OCI-M1 (cell line): ENCODE measurements at places on chromosomes 1 and 21.

GRCh38 chr1:27383039-27383605 is at the start of gene CD164L2:
TSS of gene CD164L2 (minus strand) at chr1:27383333. CDS start at chr1:27383239, 94 bp downstream.
- no peak for DNase-seq

DNA sequence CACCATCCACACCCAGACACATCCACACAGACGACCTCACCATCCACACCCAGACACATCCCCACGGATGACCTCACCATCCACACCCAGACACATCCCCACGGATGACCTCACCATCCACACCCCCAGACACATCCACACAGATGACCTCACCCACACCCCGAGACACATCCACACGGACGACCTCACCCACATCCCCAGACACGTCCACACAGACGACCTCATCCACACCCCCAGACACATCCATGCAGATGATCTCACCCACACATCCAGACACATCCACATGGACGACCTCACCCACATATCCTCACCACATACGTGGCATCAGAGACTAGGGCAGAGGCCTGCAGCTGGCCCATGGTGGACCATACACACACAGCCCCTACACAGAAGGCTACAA is 14.7 kb upstream of the FABP3 start:
- no peak for DNase-seq

- no peak for DNase-seq
Measured at GRCh38 chr1:228317891-228318810, 88.5 kb downstream of the TRIM11 start.

DNA sequence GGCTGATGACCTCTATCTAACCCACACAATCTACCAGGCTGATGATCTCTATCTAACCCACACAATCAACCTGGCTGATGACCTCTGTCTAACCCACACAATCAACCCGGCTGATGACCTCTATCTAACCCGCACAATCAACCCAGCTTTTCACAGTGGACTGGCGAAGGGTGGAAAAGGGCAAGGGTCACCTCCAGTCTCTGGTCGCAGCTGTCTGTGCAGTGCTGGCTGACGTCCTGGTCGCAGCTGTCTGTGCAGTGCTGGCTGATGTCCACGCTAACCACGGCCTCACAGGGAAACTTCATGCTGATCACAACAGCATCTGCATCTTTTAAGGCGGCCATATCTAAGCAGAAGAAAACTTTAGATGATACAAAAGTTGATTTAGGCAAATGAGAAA is 12.2 kb upstream of the CCDC27 start:
- no peak for DNase-seq

DNA sequence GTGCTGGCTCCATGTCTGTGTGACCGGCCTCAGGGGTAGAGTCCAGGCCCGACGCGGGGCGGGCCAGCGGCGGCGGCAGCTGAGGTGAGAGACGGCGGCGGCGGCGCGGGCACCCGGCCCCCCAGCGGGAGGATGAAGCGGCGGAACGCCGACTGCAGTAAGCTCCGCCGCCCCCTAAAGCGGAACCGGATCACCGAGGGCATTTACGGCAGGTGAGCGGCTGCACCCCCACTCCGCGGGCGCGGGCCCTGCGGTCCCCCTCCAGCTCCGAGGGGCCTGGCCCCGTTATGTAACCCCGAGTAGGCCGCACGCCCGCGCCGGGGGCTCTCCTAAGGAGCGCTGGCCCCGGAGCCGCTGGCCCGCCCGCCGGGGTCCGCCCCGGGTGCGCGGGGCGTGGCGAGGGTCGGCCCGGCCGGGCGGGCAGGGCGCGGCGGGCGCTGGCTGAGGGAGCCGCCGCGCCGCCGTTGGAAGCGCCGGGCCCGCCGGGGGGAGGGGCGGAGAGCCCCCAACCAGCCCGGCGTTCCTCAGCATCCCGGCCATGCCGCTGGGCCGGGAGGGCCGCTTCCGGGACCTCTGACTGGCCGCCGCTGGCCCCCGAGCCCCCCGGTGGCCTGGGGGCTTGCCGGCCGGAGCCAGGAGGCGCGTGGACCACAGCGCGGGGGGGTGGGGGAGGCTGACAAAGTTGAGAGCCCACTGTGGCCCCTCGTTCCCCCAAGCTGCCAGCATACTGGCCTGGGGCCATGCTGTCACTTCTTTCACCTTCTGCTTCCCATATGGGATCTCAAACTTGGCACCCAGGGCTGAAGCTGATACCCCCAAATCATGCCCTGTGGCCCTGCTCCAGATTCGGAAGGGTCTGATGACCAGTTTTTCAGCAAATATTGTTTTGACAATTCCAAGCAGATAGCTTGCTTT is 527 bp downstream of the MACO1 start:
- peak; percentile 44 for DNase-seq

DNA sequence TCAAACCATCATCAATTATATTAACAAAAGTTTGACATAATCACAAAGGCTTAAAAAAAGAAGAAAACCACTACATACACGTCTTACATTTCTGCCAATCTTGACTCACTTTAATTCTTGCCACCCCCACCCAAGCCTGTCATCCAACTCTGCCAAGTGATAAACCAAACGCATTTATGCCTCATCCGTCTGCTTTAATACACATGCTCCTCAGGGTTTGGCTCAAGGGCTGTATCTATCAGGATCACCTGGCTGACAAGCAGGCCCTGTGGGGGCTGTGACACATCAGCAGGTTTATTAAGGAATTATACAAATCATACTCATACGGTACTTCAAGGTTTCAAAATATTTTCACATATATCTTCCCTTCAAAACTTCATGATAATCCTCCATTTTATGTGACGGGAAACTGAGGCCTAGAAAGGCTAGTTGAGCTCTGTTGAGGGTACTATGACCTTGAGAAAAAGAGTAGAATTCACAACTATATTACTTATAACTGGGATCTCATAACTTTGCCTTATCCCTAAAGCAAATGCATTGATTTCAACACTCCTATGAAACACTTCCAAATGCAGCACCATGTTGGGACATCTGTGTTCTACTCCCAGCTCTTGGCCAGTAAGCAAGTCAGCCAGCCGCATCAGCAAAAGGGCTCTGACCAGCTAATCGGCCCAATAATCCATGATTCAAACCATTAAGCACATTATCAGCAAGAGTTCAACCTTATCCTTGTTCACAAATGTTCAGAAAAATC is 8.7 kb downstream of the SORT1 start:
- peak; percentile 44 for DNase-seq

- no peak for DNase-seq
Measured at GRCh38 chr1:37794372-37795339, 1.0 kb downstream of the MANEAL start.

GRCh38 chr1:88104236-88104635 is 579.8 kb upstream of the PKN2 start:
- DNase-seq = no peak

GRCh38 chr21:28823429-28823828 is 169.2 kb downstream of the LTN1 start:
- DNase-seq = no peak

DNA sequence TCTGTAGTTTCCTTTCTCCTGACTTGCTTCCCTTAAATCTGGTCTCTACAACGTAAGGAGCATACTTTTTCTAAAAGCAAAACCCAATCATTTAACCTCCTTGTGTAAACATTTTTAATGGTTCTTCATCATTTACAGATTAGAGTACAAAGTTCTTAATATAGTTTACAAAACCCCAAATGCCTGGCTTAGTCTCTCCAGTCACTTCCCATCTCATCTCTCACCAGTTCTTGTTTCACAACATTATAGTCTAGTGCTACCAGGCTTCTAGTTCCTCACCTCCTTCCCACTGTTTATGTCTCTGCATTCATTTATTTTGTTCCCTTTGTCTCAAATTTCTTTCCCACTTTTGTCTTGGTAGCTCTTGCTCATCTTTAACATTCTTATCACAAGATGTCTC is 168.4 kb downstream of the FASLG start:
- DNase-seq = no peak

GRCh38 chr21:29307718-29308455 is 9.2 kb downstream of the BACH1 start:
- DNase-seq = peak; percentile 38

DNA sequence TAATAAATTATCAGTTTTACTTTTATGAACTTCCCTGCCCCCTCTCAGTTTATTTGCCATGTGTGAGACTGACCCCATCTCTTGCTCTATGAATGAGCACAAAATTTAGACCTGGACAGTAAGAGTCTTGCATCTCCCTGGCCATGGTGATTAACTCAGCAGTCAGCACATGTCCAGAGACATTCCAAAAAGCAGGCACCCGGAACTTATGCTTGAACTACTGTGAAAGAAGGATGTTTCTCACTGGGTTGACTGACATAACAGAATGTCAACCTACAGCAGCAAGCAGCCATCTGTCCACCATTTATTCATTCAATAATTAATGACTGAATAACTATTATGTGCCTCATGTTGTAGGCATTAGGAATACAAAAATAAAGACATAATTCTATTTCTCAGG is 11.3 kb upstream of the SEC16B start:
- no peak for DNase-seq

DNA sequence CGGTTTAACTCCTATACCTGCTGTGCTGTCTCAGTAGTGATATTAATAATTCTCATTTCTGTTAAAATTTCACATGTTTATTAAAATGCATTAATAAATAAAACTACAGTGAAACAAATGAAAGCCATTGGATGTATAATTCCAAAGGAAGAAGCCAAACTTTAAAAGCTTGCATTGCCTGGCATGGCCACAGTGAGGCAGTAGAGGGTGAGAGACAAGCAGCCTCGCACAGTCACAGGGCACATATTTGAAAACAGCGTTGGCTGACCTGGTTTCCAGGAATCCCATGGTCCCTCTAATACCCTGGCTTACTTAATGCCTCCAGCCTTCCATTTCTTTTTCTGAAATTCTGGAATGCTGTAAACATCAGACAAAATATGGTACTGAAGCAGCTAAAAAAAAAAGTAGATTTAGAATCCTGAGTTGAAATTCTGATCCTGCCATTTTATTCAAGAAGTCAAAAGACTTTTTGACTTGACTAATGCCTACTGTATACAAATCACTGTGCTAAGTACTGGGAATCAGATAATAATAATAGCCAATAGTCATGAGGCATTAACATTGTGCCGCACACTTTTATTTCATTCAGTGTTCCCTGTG is 6.7 kb upstream of the RNASEL start:
- peak; percentile 86 for DNase-seq

- no peak for DNase-seq
Measured at GRCh38 chr1:15820478-15820877, 13.0 kb upstream of the UQCRHL start.

GRCh38 chr1:56773341-56774066 is 45.7 kb downstream of the FYB2 start:
- peak; percentile 51 for DNase-seq

DNA sequence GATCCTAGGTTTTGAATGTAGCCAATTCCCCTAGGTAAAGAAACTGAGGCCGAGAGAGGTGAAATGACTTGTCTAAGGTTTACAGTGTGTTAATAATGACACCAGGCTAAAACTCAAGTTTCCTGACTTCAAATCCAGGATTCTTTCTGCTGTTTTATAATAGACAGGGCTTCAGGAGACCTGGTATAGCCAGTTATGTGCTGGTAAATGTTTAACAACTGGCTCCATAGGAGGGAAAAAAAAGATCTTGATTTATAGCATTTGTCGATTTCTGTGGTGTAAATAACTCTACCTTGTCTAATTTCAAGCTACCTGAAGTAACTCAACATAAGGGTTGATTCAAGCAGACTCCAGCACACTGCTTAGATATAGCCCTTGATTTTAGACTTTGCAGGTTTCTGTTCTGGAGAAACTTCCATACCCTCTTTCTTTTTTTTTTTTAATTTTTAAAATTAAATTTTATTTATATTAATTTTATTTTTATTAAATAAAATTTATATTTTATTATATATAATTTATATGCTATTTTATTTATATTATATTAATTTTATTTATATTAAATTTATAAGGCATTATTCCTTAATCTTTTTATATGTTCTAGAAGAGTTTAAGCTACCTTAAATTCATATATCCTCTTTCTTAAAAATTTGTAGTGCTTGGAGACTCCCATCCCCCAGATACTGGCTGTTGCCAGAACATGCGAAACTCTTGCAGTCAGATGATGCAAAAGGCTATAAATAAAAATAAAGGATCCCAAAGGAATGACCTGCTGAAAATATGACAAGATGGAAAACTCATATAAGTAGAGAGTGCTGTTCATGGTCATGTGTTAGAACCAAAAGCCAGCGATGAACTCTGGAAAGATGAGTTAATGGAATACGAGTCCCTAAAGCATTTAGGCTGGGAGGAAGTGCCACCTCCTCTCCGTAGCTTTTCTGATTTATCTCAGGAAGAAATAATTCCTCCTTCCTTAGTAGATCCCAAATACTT is 35.4 kb upstream of the SRSF10 start:
- no peak for DNase-seq

GRCh38 chr1:212607913-212608391 is 609 bp upstream of the ATF3 start:
- DNase-seq = peak; percentile 79

DNA sequence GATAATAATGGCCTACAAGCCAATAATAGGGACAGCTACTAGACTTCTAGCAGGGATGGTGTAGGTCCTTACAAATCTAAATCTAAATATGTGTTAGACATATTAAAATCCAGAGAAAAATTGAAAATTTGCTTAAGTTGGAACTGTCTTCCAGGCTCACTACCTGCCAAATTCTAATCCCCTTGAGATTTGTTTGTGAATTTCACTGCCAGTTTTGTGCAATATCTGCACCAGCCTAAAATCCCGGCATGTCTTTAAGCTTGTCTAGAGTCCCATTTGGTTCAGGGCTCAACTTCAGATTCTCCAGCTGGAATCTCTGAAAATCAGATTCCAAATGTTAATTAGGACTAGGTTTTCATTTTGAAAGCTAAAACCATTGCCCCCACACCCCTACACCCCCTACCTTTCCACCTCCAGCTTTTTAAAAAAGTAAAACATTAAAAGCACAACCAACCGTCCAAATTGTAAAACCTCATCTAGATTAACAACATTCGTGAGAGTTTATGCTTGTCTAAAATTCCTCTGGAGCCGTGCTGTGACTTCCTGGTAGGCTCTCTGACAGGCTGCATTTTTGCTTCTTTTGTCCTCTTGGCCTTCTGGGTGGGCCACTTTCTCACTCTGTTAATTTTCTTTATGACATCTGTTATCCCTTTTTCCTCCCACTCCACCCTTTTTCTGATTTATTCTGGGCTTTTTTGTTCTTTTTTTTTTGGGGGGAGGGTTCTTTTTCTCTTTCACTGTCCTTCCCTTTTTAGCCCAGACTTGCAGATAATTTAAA is 348.7 kb downstream of the PAPPA2 start:
- DNase-seq = no peak

- no peak for DNase-seq
Measured at GRCh38 chr1:156293895-156294294, 1.6 kb downstream of the GLMP start.

- DNase-seq = peak; percentile 68
Measured at GRCh38 chr1:66933887-66934700, 9.3 kb downstream of the MIER1 start.

GRCh38 chr1:200550367-200550766 is 70.2 kb downstream of the KIF14 start:
- DNase-seq = no peak
